Stimulated activated CD8-positive, alpha-beta memory T cell treated with anti-CD3 and anti-CD28 coated beads, Interleukin-4, amount 100 ng/mL, for 48 hours (primary cell): ENCODE measurements at places on chromosomes 5 and 9.
A peak's percentile ranks its signal among the peaks of the same experiment; 100 is the strongest.

DNA sequence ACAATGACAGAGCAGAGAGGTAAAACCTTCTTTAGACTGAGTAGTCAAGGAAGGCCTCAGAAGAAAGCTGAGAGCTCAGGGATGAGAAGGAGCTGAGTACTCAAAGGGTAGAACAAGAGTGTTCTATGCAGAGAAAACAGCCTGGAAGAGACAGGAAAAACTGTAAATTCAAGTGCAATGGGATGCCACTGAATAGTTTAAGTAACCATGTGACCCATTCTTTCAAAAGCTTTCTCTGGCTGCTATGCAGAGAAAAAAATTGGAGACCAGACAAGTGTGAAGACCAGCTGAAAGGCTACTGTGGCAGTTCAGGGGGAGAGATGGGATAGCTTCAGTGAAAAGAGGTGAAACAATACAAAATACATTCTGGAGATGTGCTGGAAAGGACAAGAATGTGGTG lies 61.3 kb upstream of the RNF38 start:
- no peak for DNase-seq

- peak; percentile 28 for DNase-seq
These were observed 1.4 kb downstream of the PBX3 start for GRCh38 chr9:125748446-125749099.

GRCh38 chr5:14109771-14110170 lies 33.4 kb upstream of the TRIO start:
- no peak for DNase-seq

DNA sequence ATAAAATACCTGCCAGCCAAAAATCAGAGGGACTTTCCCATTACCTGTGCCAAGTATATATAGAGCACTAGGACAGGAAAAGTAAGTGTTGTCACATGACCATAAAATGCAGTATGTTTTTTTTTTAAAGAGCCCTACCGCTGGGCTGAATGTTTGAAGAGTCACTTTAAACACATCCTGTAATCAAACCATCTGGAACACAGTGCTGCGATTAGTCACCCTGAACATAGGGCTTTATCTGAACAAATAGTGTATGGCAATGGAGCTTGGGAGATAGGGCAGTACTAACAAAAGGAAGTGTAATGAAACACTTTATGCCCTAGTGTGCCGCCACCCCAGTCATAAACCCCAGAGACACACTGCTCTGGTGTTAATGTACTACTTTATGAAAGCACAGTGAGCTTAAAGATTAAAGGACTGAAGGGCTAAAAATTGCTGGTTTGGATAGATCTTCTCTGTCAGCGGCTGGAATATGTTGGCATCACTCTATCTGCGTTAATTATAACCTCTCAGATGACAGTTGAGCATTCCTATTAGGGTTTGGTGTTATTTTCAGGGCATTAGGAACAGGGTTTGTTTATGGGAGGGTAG lies 90.4 kb downstream of the ZNF608 start:
- DNase-seq, result no peak
